Left hindlimb (tissue), 1 donor: ENCODE measurements at places on chromosomes 2 and 18.
A peak's percentile ranks its signal among the peaks of the same experiment; 100 is the strongest.

- DNase-seq = no peak
Measured at GRCh38 chr2:178070824-178071223, 1.8 kb downstream of the PDE11A start.

GRCh38 chr2:105005181-105005951, 32.5 kb upstream of the MRPS9 start:
- DNase-seq = no peak

DNA sequence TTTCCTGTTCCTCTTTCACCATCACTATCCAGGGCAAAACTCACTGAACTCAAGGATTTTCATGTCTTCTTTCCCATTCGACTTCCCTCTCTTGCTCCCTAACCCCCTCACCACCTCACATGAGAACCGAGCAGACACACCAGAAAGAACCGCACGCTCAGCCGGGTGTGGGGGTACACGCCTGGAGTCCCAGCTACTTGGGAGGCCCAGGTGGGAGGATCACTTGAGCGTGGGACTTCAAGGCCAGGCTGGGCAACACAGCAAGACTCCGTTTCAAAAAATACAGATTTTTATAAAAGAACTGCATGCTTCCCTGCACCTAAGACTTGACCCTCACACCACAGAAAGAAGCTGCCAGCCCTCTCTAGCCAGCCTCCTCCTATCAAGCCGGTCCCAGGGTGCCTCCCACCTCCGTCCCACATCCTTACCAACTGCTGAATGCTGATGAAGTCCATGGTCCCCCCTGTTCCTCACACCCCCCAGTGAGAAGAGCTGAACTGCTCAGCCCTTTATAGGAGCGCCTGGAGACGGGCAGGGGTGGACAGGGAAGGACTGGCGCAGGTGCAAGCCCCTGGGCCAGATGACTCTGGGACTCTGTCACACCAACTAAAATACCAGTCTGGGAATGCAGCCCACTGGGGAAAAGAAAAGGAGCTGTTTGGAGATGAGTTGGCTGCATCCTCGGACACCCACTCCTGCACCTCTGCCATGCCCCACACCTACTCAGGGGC, at the start of gene ANKRD23:
ANKRD23 (minus strand) TSS at position 484 of the 731 bp plus-strand sequence; CDS start at position 455, 29 bp downstream.
- peak; percentile 39 for DNase-seq

DNA sequence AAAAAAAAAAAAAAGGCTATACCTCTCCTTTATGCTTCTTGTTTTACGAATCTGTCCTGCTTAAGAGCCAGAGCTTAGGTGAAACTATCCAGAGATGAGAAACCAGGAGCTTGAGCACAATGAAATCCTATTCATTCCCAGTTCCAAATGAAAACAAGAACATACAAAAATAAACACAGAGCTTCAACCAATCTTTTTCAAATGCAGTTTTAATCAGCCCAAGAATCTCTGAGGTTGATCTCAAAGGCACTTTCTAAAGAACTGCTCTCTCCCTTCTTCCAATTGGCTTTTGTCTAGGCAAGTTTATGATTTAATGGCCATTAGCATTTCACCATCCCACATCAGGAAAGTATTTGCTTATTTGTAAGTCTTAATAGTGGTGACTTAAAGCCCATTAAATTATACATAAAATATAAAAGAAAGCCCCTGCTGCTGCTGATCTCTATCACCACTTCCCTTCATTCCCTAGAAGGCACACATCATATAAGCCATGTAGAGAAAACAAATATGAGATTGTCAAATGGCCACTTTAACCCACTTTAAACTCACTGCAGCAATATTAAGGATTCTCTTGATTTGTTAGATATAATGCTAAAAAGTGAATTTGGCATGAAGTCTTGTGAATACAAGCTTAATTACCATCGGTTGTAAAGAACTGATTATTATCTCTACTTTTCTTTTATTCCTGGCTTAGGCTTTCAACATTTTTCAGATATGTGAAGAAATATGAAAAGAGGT, 29.3 kb upstream of the SCN9A start:
- DNase-seq = no peak

DNA sequence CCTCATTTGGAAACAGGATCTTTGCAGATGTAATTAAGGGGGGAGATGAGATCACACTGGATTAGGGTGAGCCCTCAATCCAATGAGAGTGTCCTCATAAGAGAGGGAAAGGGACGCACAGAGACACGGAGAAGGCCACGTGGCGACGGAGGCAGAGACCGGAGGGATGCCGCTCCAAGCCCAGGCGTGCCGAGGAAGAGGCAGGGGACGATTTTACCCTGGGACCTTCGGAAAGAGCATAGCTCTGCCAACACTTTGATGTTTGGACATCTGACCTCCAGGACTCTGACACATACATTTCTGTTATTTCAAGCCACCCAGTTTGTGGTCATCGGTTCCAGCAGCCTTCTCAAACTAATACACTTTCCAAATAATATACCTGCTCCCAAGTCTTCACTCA, 84.4 kb upstream of the ZCCHC2 start:
- DNase-seq = no peak

GRCh38 chr2:162607915-162608314, 230.7 kb downstream of the KCNH7 start:
- no peak for DNase-seq

GRCh38 chr18:78722386-78722785, 257.2 kb upstream of the SALL3 start:
- DNase-seq = no peak

- DNase-seq = no peak
Measured at GRCh38 chr2:109604597-109604996, 9.2 kb downstream of the SEPTIN10 start.

- no peak for DNase-seq
Measured at GRCh38 chr2:20542269-20542668, 95.4 kb downstream of the RHOB start.

DNA sequence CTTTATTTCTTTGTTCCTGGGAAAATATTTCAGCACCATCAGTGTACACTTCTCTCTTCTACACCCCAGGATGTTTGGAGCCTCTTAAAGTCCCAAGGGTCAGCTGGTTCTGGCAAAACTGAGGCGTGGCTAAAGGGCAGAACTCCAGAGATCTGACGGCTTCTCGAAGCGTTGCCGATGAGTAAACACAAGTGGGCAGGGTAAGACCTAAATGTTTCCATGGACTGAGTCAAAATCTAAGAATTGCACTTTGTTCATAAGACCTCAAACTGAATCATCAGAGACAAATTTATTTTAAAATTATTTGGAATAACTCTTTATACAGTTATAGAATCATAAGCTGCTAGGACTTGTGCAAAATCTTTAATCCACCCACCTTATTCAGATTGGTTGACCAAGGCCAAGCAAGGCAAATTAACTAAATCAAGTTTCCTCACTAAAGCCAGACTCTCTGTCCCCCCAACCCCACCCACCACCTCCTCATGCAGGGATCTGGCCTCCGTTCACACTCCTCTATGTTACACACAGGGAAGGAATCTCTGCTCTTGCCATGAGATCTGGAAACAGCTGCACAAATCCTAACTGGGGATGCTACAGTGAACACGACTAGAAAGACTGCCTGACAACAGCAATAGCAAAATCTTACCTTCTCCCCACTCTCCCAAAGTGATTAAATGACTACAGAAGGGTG, 342.6 kb upstream of the KLHL29 start:
- peak; percentile 63 for DNase-seq

- DNase-seq = no peak
Measured at GRCh38 chr2:186542002-186542401, 47.9 kb upstream of the ITGAV start.

GRCh38 chr2:240142256-240142775, 1.9 kb upstream of the OTOS start:
- no peak for DNase-seq

DNA sequence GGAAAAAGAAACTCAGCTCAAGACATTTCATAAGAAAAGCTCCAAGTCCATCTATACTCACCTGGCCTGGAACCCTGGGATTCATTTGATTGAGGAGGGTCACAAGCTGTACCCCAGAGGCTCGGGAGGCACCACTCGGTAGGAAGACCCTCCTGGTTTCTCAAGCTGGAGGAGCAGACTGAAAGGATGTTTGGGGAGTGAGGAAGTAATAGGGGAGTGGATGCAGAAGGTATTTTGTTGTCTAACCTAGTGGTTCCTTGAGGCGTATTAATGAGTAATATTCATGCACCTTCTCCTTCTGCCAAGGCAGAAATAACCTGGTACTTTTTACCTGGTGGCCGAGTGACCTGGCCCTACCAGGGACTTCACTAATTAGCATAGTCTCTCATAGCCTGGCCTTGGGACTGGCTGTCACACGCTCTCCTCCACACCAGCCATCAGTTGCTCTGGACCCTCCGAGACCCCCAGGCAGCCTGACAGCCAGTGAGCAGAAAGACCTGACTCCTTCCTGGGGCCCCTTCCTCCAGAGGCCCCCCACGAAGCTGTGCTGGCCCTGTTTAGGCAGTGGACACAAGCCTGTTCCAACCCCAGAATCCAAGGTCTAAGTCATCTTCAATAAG, 161.4 kb downstream of the BCL2 start:
- DNase-seq = no peak

DNA sequence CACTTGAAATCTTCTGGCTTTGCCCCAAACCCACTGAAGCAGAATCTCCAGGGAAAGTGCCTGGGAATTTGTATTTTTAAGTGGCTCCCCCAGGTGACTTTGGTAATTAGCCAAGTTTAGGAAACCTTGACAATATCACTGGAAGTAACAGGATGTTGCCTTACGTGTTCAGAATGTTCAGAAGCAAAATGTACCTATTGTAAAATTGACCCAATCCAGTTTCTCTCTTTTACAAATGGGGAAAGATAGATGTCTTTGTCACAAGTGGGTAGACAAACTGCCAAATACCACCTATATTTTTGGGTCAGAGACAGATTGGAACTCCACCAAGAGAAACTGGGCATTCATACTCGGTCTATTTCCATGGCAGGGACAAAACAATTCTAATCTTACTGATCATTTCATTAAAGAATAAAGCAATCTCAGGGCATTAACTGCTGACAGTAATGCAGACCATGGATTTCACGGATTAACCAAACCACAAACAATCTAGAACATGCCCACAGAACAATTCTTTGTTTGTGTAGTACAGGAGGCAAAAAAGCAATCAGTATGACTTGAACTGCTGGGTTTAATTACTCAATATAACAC, 255.8 kb downstream of the ERBB4 start:
- no peak for DNase-seq

DNA sequence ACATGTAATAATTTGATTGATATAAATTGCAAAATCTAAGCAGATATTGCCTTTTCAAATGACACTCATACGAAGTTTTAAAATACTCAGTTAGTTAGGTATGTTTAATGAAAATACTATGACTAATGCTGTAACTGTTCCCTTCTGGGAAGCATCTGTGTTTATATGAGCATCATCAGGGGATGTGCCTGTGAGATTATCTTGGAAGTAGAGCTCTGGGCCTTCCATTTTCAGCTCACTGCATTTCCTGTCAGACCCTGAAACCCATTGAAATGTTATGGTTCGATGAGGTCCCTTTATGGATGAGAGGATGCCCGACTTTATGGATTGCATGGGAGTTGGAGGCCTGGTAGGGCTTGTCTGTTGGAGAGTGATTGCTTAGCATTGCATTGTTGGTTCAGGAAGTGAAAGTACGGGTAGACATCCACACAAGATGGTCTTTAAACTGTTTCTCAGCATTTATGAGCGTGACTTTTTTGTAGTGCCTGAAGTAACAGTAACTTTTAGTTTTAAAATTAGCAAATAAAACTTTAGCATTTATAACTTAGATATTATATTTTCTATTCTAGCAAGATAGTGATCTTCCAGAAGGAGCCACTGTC, 28.7 kb downstream of the ELP2 start:
- no peak for DNase-seq

DNA sequence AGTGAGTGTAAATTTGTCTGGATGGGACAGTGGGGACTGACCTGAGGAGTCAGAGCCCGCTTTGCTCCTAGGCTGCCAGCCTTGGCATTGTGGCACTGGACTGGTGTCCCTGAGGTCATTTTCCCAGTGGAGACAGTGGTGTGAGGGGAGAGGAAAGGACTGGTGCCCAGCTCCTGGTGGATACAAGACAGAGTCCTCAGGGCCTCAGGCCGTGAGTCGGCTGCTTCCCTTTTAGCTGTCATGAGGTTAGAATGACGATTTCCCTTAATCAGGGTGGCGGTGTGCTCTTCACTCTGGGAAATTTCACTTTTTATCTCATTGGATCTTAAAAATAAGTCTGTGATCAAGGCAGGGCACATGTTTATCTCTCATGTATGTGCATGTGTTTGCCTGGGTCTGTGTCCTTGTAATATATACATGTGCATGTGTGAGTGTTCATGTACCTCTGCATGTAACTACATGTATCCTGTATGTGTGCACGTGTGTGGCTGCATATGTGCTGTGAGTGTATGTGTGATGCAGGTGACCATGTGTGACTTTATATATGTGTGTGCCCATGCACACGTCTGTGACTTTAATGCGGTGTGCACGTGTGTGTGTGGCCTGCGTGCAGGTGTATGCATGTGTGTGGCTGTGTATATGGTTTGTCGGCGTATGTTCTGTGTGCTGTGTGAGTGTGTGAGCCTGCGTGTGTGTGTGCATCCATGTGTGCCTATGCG, 55.7 kb downstream of the GLI2 start:
- no peak for DNase-seq

DNA sequence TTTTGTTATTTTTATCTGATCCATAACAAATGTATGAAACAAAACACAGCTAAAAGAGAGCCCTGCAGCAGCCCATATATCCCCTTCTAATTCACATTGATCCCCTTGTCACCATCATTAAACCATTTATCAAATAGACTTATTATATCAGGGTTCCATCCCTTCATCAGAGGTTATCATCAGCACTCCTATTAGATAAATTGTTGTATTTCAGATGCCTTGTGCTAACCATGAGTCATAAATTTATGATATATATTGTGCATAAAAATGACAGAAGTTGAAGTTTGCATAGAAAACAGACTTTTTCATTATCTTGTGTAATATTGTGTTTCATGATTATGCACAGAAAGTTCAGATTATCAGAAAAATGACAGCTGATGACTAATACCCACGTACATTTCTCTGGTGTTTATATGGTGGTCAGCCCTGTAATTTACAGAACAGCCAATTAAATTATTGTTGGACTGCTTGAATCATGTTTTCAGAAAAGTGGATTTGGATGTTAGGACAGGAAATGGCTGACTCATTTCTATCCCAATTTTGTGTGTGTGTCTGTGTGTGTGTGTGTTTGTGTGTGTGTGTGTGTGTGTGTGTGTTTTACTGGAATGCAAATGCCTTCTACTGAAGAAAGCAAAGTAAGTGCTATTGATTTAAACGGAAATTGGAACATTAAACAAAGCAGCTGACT, 80.9 kb downstream of the PPP1R1C start:
- DNase-seq = peak; percentile 38

DNA sequence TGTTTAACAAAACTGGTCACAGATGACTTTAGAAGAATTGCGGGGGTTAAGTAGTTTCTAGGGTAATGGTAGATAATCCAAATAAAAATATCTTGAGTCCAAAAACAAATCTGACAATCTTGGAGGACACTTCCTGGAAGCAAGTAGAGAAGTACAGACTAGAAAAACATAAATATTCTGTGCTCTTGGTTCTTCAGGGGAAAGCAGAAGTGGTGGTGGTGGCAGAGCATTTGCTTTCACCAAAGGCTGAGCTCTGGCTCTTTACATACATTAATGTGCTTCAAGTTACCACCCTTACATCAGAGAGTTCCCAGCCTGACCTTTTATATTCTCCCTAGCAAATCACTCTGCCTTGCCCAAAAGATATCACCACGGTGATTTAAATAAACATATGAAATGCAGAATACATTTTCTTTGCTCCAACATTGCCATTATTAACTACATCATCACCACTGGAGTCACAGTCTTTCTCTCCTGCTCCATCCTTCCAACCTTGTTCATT, 15.3 kb downstream of the PDE11A start:
- DNase-seq = no peak
